ENCODE measurements at places on chromosomes 4 and X. TPM values are rescaled to one million over a fixed set of nuclear protein-coding genes. Genes with fewer than 3 reads are reported as not detected.

GRCh38 chr4:10083331-10083771 lies 33.2 kb downstream of the WDR1 start:
- no peak for DNase-seq

DNA sequence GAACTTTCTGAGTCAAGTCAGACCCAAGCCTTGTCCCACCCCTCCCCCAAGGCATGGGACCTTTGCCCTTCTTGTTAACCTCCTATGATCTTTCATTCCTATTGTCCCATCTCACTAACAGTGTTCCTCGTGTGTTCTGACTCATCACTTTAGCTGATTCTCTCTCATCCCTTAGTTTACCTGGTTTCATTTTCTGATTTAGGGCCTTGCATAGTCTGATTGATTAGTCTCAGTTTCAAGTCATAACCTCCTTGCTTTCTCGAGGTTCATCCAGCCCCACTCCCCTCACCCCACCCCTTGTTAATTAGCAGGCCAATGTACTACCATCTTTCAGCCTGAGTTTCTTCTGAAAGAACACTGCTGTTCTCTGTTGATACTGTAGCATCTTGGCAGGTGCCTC lies 517.4 kb downstream of the RPA4 start:
- no peak for DNase-seq

HSFX2 gene
- total RNA-seq: not detected

GRCh38 chr4:106369456-106370060 lies 980 bp upstream of the GIMD1 start:
- DNase-seq: peak; percentile 17

GRCh38 chr4:169258141-169258540 lies 12.6 kb downstream of the SH3RF1 start:
- DNase-seq: no peak

DNA sequence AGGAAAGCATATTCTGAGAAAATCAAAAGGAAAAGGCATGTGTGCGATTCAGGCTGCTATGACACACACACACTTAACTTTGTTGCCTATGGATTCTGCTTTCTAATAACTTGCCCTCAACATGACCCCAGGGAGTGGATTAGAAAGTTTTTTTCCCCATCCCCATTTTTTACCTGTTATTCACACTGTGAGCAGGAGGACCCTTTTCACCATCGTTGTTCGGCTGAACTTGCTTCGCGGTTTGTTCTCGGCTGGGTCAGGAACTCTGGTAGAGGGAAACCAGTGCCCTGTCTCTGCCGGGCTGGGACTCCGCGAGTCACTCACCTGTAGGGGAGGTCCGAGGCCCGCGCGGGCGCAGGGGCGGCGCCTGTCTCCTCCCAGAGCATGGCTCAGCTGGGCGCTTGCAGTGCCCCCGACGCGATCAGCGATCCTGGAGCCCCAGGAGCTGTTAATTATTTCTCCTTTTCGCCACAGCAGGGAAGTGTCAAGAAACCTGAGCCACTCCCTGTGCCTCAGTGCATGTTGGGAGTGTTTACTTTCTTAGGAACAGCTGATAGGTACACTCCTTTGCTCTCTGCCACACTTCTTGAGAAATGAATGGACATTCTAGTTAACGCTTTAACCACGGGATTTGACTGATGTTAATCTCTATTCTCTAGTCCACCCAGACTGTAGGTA lies at the start of gene RASSF6:
Gene RASSF6 (minus strand): TSS at position 322 of the 678 bp plus-strand sequence. CDS start 8,641 bp downstream, outside the sequence.
- peak; percentile 75 for DNase-seq

FAM47E gene
- 1.3 TPM for total RNA-seq

MXD4 gene
- 24.6 TPM for total RNA-seq

DNA sequence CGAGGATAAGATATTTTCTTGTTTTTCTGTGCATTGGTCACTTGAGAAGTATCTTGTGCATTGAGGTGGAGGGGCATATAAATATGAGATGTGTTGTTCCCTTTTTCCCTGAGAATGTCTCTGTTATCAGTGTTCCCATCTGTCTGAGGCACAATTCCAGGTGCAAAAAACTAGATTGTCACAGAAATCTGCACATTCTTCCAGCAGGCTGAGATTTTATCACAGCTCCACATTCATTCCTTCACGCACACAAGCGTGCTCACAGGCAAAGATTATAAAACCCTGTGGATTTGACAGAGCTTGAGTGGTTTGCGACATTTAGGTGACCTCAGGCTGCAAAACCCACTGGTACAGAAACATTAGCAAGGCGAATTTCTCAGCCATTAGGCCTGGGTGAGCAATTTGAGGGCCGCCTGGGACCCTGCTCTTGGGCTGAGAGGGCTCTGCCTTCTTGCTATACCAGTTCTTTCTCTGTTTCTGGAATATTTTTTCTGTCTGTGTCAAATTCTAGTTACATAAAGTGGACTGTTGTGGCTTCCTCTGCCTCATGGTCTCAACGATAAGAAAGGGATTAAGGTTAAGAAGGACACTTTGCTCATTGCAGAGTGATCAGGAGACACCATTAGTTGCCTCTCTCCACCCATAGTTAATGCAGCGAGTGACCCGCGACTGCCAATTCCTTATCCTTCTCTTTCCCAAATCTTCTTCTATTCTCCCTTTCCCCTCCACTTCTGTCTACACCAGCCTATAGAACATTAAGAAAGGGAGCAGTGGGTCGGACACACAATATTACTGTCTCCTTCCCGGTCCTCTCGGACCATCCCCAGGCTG lies 86.7 kb upstream of the C1QTNF7 start:
- no peak for DNase-seq

GRCh38 chr4:184459413-184459812 lies 14.9 kb downstream of the IRF2 start:
- no peak for DNase-seq

DNA sequence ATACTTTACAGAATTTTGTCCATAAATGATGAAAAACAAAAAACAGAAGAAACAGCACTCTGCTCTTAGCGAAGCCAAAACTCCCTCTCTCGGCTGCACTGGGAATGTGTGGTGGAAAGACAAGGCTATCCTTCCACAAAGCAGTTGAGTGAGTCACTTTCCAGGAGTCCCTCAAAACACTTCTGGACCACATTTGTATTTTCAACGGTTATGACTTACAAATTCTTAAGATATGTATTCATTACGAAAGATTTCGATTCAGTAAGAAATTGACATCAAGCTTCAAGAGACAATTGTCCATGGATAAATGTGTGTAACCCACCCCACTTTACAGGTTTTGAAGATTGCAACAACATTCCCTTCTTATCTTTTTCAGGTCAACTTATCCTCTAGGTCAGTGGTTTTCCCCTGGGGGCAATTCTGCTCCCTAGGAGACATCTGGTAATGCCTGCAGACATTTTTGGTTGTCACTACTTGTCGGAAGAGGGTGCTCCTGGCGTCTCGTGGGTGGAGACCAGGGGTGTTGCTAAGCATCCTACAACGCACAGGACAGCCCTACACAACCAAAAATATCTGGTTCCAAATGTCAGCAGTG lies 66.7 kb upstream of the MTNR1A start:
- DNase-seq: no peak

HERC3 gene
- total RNA-seq: 5.7 TPM
